Left renal pelvis (tissue), 4 donors: ENCODE measurements at places on chromosomes 5 and 9. TPM values are rescaled to one million over a fixed set of nuclear protein-coding genes. Genes with fewer than 3 reads are reported as not detected.

GRCh38 chr9:87327575-87328125 lies 170.0 kb upstream of the DAPK1 start:
- no peak for DNase-seq

- no peak for DNase-seq
Measured at GRCh38 chr9:35552376-35552775, 52.7 kb upstream of the TESK1 start.

GRCh38 chr9:136095070-136096058 lies at the start of gene NACC2:
Gene NACC2, minus strand, starts transcription at chr9:136095289. Its CDS starts 44,768 bp downstream, at chr9:136050521.
- no peak for DNase-seq

GRCh38 chr5:59656351-59657254 lies 236.9 kb downstream of the PDE4D start:
- no peak for DNase-seq

Gene TRPM3
- polyA plus RNA-seq: 6.3 TPM

- DNase-seq: no peak
Measured at GRCh38 chr5:17118631-17119030, 98.8 kb upstream of the BASP1 start.
